ENCODE measurements at places on chromosomes 16 and 17.

DNA sequence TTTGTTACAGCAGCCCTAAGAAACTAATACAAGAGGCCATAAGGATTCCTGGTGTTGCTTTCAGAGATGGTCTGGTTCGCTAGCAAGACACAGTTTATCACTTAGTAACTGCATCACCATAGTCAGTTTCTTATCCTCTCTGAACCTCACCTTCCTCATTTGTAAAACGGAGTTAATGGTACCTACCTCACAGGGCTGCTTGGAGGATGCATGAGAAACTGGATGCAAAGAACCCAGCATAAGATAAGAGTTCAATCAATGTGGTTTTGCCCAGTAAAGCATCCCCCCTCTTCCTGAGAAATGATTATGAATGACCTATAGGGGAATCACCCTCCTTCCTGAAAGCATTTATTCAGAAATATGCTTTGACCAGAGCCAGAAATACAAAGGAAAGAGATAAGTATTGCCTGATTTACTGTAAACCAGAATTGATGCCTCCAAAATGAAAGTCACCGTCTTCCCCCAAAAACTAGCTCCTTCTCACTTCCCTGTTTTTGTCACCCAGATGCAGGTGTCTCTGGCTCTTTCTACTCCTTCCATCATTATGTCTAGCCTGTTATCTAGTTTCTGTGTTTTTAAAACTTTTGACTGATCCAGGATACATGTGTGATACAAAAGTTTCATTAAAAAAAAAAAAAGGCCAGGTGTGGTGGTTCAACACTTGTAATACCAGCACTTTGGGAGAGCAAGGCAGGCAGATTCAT lies 2.8 kb upstream of the TEFM start:
- H3K4me3 ChIP-seq: peak overlapping the region; percentile 35
- no peak overlapping the region for H3K27ac ChIP-seq
- H3K27me3 ChIP-seq: no peaks in the 10 kb centered on the region
- DNase-seq: no peak
- peaks cover 2% of the 10 kb centered on the region for H3K36me3 ChIP-seq

DNA sequence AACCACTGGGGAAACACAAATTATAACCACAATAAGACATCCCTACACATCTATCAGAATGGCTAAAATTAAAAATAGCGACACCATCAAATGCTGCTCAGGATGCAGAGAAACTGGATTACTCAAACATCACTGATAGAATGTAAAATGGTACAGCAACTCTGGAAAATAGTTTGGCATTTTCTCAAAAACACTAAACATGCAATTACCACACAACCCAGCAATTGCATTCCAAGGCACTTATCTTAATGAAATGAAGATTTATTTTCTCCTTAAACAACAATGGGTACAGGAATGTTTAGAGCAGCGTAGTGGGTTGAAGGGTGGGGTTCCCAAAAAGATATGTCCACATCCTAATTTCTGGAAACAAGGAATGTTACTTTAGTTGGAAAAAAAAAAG lies 309.0 kb upstream of the PMFBP1 start:
- no peaks in the 10 kb centered on the region for H3K36me3 ChIP-seq
- no peak overlapping the region for H3K4me3 ChIP-seq
- peaks cover 26% of the 10 kb centered on the region for H3K4me1 ChIP-seq
- no peaks in the 10 kb centered on the region for H3K27me3 ChIP-seq
- H3K27ac ChIP-seq: peak overlapping the region; percentile 3

DNA sequence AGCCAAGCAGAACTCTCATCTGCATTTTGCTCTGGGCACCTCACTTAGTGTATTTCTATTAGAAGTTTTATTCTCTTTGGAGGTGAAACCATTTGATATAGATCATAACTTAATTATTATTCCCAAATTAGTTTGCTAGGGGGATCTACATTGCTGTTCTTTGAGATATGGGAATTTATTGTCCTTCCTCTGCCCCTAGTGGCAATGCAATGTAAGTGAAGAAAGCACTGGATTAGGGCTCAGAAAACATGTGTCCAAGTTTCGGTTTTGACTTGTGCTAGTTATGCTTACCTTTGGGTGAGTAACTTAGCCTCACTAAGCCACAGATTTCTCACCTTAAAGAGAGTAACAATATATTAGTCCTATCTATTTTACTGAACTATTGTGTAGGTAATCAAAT lies 2.9 kb downstream of the KRT39 start:
- peaks cover 13% of the 10 kb centered on the region for H3K27me3 ChIP-seq
- no peak for DNase-seq
- no peaks in the 10 kb centered on the region for H3K36me3 ChIP-seq
- no peak overlapping the region for H3K27ac ChIP-seq

DNA sequence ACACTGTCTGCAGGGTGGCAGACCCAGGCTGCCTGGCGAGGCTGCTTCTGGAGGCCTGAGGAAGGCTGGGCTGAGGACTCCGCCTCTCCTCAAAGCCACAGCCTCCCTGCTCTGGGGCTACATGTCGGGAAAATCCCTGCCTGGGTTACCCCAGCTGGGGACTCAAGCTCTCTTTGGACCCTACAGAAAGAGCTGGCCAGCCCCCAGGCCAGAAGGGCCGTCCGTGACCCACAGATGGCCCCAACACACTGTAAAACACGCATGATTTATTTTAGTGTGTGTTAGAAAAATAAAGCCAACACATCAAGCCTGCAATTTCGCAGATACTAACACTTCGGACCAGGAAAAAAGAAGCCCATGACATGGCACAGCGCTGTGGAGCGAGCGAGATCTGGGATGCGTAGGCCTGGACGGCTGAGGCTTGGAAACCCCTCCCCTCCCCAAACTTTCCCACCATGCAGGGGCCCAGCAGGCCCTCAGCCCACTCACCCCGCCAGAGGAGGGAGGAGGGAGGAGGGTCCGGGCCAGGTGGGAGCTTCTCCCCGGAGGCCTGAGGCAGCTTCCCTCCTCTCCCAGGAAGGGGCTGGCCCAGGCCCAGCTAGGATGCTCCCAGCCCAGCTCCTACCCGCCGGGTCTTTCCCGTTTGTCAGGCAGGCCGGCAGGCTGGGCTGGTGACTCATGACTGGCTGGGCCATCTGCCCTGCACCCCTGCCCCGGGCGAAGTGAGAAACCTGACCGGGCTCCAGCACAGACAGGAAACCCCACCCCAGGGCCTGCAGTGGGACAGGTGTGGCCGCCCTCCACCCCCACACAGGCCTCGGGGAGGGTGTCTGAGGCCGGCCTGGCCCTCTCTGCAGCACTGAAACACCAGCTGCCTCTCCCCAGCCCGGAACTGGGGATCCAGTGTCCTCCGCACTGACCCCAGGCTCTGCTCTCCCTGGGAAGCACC lies 34.1 kb upstream of the SLC38A10 start:
- H3K4me3 ChIP-seq: no peak overlapping the region
- no peak for DNase-seq
- H3K4me1 ChIP-seq: peaks cover 8% of the 10 kb centered on the region
- no peak overlapping the region for H3K27ac ChIP-seq

- peaks cover 49% of the 10 kb centered on the region for H3K27me3 ChIP-seq
- no peak overlapping the region for H3K4me3 ChIP-seq
- peaks cover 3% of the 10 kb centered on the region for H3K4me1 ChIP-seq
- no peak overlapping the region for H3K27ac ChIP-seq
Measured at GRCh38 chr17:55453839-55454557, 32.4 kb upstream of the MMD start.

DNA sequence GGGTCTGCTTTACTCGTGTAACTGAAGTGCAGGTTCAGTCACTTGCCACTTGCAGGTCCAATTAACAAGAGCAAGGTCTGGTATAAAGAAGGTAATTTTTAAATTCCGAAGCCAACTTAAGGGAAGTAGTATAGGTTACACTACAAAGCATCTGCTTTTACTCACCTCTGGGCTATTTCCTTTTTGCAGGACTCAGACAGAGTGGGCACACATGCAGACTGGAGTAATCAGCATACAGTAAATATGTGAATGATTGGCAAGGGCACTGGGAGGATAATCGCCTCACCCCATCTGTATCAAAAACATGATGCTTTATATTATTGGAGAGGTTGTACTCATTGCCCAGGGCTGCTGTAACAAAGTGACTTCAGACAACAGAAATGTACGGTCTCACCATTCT lies 160.1 kb upstream of the CDH5 start:
- no peak overlapping the region for H3K4me3 ChIP-seq
- peaks cover 11% of the 10 kb centered on the region for H3K27me3 ChIP-seq
- no peak for DNase-seq
- H3K4me1 ChIP-seq: no peaks in the 10 kb centered on the region
- no peaks in the 10 kb centered on the region for H3K36me3 ChIP-seq
- H3K27ac ChIP-seq: no peak overlapping the region

- no peaks in the 10 kb centered on the region for H3K4me1 ChIP-seq
- peak overlapping the region; percentile 28 for H3K27ac ChIP-seq
- no peak for DNase-seq
- no peak overlapping the region for H3K4me3 ChIP-seq
Measured at GRCh38 chr16:10999300-10999699, 54.9 kb downstream of the CLEC16A start.

- DNase-seq: no peak
- no peaks in the 10 kb centered on the region for H3K36me3 ChIP-seq
- H3K4me1 ChIP-seq: peaks cover 9% of the 10 kb centered on the region
- no peak overlapping the region for H3K27ac ChIP-seq
- H3K27me3 ChIP-seq: peaks cover 28% of the 10 kb centered on the region
- no peak overlapping the region for H3K4me3 ChIP-seq
Measured at GRCh38 chr16:85088570-85089199, 23.6 kb downstream of the CIBAR2 start.

DNA sequence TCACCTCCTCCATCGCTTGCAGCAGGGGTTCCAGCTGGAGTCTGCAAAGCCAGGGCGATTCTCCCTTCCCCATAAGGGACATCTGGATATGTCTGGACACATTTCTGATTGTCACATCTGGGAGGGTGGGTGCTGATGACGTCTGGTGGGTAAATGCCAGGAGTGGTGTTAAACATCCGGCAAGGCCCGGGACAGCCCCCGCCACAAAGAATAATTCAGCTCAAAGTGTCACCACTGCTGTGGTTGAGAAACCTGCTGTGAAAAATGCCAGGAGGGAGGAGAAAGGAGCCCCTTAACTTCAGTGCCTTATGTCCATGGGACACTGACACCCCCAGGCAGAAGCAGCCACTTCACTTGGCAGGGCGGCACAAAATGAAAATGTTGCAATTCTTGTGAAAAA lies 179.4 kb upstream of the SDK2 start:
- no peak overlapping the region for H3K4me3 ChIP-seq
- DNase-seq: no peak
- H3K27me3 ChIP-seq: peaks cover 12% of the 10 kb centered on the region

Data from naive B cell (primary cell).